ENCODE measurements at places on chromosomes 6 and 20.

DNA sequence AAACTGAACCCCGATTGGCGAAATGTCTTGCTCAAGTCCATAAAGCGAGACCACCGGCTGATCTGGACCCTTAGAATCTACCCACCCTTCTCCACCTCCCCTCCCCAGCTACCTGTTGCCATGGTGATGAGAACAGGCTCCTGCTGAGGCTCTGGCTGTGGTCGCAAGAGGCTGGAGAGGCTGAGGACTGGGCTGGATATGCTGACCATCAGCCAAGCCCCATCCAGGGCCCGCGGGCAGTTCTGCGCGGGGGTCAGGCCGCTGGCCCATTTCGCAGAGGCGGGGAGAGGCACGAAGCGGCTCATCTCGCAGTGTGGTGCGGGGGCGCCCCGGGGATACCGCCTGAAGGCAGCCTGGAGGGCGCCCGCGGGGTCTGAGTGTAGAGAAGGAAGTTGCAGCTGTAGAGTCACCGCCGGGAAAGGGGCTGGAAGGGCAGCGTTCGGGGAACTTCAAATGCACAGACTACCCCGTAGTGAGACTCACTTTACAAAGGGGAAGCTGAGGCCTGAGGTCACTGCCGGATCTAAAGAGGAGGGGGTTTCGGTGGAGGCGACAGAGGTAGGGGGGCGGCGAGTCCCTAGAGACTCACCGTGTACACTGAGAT is 671 bp downstream of the TAPBP start:
- DNase-seq = peak; percentile 47

- no peak for DNase-seq
These were observed 121.7 kb upstream of the VGLL2 start for GRCh38 chr6:117143647-117144046.

- DNase-seq = no peak
These were observed 271.6 kb upstream of the SGK1 start for GRCh38 chr6:134589512-134589911.

GRCh38 chr20:61662968-61663331 is 402.7 kb downstream of the TAF4 start:
- no peak for DNase-seq

GRCh38 chr6:74757813-74758212 is 448.0 kb downstream of the COL12A1 start:
- DNase-seq = no peak

GRCh38 chr6:106450653-106451052 is 90.1 kb downstream of the CRYBG1 start:
- no peak for DNase-seq

DNA sequence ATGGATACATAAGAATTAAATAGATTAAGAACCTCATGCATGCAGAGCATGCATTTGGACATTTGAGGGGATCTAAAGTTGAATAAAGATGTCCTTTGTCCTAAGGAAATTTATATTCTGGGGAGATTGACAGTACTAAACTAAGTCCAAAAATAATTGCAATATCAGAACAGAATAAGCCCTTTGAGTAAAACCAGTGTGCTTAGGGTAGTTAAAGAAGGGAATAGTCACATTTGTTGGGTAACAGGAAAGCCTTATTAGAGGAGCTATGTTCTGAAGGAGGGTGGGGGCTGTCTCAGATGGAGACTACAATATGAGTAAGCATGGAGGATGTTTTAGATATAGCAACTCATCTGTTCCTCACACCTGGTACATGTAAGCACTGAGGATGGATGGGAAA is 35.8 kb downstream of the CDC5L start:
- DNase-seq = no peak

DNA sequence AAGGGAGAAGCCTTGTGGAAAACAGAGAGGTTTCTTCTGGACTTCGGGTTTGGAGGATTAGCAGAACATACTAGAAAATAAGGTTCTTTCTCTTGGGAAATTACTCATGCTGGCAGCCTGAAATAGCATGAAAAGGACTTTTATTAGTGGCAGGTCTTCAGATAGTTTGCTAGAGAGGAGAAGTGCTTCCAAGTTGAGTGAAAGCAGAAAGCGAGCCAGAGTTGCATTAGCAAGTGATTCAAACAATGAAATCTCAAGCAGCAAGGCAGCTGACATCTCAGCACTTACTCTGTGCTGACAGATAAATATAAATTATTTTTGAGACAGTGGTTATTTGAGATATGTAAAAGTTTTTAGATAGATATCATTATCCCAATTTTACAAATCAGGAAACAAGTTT is 91.9 kb downstream of the PLCB4 start:
- DNase-seq = no peak

- DNase-seq = no peak
These were observed 22.2 kb downstream of the C20orf203 start for GRCh38 chr20:32651537-32651936.

GRCh38 chr6:41965429-41966213 is 24.0 kb upstream of the CCND3 start:
- no peak for DNase-seq

- DNase-seq = no peak
These were observed 1.9 kb downstream of the KATNA1 start for GRCh38 chr6:149646599-149646998.

DNA sequence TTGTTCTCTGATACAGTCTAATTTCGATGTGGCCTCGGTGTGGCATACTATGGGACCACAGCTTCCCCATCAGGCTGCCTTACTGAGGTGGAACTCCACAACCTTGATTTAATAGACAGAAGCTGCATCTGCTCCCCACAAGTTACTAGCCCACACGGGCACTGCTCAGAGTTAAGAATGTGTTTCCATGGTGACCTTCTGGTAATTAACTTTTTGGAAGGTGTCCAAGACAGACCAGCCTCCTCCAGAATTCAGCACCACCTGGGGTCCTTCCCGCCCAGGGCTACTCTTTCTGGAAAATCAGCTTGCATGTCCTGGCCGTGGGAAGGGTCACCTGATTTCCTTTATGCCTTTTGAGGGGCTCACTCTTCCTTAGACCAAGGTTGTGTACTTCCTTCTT is 48.7 kb upstream of the CDH4 start:
- DNase-seq = no peak

GRCh38 chr6:5250451-5250850 is 10.3 kb downstream of the LYRM4 start:
- no peak for DNase-seq

- no peak for DNase-seq
These were observed 851 bp downstream of the MAVS start for GRCh38 chr20:3847429-3847940.
